ENCODE measurements at places on chromosomes 11 and 22. TPM values are rescaled to one million over a fixed set of nuclear protein-coding genes. Genes with fewer than 3 reads are reported as not detected.

DNA sequence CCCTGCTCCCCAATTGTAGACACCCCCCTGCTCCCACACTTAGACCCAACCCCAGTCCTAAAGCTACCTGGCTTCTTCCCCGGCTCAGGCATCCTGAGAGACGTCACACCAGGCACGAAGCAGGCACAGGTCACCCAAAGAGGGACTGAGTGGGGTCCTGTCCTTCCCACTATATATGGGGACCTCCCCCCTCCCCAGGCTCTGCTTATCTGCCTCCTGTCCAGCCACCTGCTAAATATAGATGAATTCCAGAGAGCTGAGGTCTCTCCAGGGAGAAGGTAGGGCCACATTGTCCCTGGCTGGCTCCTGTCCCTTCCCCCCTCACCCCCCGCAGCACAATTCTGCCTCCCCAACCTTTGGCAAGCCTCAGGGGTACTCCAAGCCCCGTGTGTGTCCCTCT lies at the start of gene MYBPC3:
Gene MYBPC3 (minus strand): TSS at position 147 of the 400 bp plus-strand sequence. CDS start 55 bp downstream, at position 92.
- no peak for DNase-seq

GRCh38 chr11:117941163-117941707 lies 12.0 kb upstream of the TMPRSS13 start:
- no peak for DNase-seq

GRCh38 chr11:1913271-1914060 lies 6.0 kb upstream of the TNNT3 start:
- DNase-seq, result no peak

DNA sequence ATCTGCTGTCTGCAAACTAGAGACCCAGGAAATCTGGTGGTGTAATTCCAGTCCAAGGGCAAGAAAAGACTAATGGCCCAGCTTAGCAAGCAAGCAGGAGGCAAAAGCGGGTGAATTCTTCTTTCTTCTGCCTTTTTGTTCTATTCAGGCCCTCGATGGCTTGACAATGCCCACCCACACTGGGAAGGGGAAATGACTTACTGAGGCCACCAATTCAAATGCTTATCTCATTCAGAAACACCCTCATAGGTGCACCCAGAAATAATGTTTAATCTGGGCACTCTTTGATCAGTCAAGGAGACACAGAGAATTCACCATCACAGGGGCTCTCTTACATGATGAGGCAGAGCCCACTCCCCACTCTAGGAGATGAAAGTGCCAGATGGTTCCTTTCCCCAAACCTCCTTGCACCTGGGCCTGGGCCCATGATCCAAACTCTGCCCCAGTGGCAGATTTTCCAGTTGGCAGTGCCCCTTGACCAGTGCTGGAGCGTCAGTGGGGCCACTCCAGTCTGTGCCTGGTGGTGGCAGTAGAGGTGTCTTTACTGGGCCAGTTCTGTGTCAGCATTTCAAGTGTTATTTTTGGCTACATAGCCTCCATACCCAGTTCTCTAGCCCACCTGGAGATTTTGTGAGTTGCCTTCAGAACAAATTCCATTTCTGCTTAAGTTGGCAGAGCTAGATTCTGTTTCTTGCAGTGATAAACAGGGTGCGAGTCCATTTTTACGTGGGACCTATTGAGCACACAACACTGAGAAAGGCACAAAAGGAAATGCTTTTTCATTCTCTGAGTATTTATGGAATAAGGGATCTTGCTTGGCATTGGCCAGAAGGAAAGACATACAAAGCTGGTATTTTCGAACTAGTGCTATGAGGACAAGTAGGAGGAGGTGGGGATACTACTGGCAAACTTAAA lies 7.5 kb downstream of the ELMOD1 start:
- DNase-seq, result no peak

DNA sequence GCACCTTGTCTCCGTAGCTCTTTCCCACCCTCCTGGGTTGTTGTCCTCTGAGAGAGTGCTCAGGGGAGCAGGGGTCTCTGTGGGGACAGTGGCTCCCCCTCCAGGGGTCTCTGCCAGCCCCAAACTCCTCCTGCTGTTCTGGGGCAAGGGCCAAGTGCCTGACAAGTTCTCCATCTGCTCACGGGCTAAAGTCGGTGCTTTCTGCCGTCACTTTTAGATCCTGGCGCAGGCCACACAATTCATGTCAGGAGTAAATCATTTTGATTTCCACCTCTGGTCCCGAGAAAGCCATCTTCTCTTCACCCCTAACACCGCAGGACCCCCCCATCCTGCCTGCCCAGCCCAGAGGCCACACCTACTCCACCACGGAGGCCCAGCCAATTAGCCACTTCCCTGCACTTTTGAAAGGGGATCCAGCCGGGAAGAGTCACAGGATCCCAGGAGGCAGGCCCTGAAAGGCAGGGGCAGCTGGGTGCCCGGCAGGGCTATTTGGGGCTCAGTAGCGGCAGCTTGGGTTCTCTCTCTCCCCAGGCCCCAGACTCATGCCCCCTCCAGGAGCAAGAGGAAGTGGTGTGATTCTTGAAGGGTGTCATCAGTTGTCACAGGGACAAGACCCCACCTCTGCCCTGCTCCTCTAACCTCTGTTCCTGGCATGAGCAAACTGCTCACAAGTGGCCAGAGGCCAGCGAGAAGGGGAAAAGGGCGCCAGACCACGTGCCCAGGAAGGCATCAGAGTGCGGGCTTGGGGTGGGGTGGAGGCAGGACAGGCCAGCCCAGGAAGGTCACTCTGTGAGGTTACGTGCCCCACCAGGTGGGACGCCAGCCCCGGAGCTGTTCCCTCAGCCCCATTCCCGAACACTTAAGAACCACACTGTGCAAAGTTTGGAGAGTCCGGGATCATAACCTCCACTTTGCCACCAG lies 1.3 kb downstream of the MACROD1 start:
- no peak for DNase-seq

- no peak for DNase-seq
These were observed 21.5 kb upstream of the CYP2D6 start for GRCh38 chr22:42151924-42152635.

DNA sequence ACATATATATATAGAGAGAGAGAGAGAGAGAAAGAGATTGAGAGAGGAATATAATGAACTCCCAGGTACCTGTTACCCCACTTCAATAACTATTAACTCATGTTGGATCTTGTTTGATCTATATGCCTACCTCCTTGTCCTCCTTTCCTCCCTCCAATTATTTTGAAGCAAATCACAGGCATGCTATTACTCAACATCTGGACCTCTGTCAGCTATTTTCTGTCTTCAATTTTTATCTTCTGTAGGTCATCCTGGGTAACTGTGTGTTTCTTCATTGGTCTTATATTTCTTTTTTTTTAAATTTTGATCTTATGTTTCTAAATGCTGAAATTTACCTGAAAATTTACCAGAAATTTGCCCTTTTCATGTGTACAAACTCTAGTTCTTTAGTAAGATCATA lies 24.8 kb downstream of the UVRAG start:
- no peak for DNase-seq

The GDPD4 gene
- total RNA-seq, result not detected

The SLC22A8 gene
- total RNA-seq, result not detected

The SMC1B gene
- total RNA-seq, result 0.21 TPM

Measured in suprapubic skin (tissue), 4 donors.